ENCODE measurements at places on chromosomes 5 and 9. TPM values are rescaled to one million over a fixed set of nuclear protein-coding genes. Genes with fewer than 3 reads are reported as not detected.

DNA sequence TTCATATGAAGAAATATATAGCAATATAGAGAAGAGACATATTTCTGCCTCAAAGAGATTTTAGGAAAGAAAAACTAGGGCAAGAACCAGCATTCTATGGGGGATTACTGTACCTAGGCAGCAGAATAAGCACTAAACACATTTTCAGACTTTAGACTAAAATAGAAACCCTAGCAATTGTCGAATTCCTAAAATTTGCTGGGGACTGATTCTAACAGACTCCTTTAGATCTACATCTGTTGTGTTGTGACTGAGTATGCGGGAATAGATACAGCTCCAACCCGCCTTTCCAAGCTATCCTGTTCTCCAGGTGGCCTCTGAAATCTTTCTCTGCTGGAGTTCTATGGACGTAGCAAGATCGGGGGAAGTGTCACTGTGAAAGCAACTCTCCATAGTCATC, 482.2 kb downstream of the NTRK2 start:
- no peaks in the 10 kb centered on the region for H3K36me3 ChIP-seq
- peaks cover 20% of the 10 kb centered on the region for H3K27me3 ChIP-seq
- H3K4me1 ChIP-seq = no peaks in the 10 kb centered on the region
- H3K4me3 ChIP-seq = no peak overlapping the region
- no peak for DNase-seq

GRCh38 chr9:70262948-70263347, 4.2 kb downstream of the SMC5 start:
- H3K36me3 ChIP-seq = peaks cover 32% of the 10 kb centered on the region
- peak overlapping the region; percentile 47 for H3K27ac ChIP-seq
- DNase-seq = no peak
- H3K4me3 ChIP-seq = no peak overlapping the region
- peaks cover 67% of the 10 kb centered on the region for H3K4me1 ChIP-seq

GRCh38 chr9:122297512-122297911, 32.8 kb downstream of the MRRF start:
- no peak overlapping the region for H3K27ac ChIP-seq
- no peaks in the 10 kb centered on the region for H3K4me1 ChIP-seq
- H3K36me3 ChIP-seq = peaks cover 13% of the 10 kb centered on the region
- DNase-seq = no peak
- H3K4me3 ChIP-seq = no peak overlapping the region

Gene NDOR1
- total RNA-seq = 13.2 TPM

Gene SMIM33
- not detected for total RNA-seq
